NCI-H1930 (cell line): ENCODE measurements at places on chromosomes 5 and 9.
A peak's percentile ranks its signal among the peaks of the same experiment; 100 is the strongest.

DNA sequence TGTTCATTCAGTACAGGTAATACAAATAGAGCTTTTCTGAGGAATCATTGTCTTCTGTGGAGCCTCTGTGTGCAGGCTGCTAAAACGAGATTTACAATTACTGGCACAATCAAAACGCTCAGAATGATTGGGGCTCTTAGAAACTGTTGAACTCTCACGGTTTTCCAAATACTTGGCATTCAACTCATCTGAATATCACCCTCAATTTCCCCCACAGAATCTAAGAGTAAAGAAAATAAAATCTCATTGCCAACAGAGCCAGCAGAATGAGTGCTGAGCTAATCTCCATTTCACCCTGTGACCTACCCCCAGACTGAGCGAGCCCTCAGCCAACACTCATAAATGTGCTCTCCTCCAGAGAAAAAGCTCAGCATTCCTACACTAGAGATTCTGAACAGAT lies 35.3 kb upstream of the TMED7 start:
- no peak for DNase-seq

- no peak for DNase-seq
These were observed 231.6 kb downstream of the SLF1 start for GRCh38 chr5:94849821-94850736.

- DNase-seq: no peak
These were observed 8.3 kb downstream of the BTF3 start for GRCh38 chr5:73506459-73506955.

DNA sequence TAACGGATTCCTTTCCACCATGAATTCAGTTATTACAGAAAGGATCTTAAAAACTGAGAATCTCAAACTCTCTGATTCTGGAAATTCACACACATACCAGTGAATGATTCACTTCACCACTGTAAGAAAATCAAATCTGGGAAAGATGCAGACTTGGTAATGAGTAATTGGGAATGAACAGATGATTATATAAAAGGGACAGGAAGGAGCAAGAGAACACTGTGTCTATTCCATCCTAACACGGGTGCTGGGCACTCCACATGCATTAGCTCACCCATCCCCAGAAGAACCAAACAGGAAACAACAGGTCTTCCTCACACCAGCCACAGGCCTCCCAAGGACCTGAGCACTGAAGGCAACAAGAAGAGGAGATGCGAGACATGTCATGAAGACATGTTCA lies 74.8 kb upstream of the ZNF622 start:
- no peak for DNase-seq

DNA sequence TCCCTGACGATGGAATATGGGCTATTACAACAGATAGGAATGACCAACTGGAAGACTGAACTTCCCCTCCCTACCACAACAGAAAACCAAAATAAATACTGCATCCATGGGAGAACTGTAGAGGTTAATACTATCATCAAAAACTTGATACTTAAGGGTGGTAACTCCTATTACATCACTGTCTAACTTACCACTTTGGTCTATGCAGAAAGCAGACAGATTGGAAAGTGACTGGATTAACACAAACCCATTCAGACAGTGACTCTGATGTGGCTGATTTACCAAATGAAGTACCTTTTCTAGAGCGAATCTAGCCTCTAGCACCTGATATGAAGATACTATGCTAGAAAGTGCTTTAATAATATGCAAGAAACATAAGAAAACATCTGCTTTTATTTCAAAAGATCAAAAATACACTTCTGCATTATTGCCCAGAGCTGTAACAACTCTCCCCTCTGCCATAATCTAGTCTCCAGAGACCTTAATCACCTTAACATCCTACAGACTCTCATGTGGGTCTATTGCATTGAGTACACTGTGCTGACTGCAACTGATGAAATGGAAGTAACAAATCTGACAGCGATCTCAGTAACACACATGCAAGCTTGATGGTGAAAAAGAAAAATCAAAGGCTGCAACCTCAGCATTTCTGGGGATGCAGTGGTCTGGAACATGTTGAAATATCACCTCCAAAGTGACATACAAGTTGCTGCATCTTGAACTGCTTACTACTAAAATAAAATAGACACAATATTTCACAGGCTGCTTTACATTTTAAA lies 62.7 kb downstream of the EPB41L4A start:
- no peak for DNase-seq

GRCh38 chr9:134944351-134944802 lies 26.7 kb upstream of the FCN1 start:
- DNase-seq: no peak

DNA sequence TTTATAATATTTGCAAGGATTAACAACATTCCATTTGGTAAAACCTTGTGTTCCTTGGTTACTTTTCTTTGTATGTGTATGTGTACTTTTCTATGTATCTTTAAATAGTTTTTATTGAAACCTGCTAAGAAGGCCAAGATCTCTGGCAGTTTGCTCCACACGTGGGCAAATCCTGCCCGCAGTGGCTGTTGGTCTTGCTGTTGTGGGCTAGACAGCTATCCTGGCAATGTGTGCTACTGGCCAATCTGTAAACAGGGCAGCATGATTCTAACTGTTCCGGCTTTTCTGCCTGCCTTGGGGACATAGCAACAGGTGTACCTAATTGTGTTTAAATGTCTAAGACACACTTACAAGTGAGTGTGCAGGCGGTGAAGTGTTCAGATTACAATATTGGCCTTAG lies 286.6 kb downstream of the RFX3 start:
- DNase-seq: no peak

- DNase-seq: no peak
These were observed 16.2 kb downstream of the PRLR start for GRCh38 chr5:35214051-35214450.

GRCh38 chr9:127912296-127912695 lies 4.5 kb downstream of the ST6GALNAC4 start:
- DNase-seq: no peak

GRCh38 chr9:129143031-129143927 lies 32.1 kb downstream of the PTPA start:
- DNase-seq: no peak

DNA sequence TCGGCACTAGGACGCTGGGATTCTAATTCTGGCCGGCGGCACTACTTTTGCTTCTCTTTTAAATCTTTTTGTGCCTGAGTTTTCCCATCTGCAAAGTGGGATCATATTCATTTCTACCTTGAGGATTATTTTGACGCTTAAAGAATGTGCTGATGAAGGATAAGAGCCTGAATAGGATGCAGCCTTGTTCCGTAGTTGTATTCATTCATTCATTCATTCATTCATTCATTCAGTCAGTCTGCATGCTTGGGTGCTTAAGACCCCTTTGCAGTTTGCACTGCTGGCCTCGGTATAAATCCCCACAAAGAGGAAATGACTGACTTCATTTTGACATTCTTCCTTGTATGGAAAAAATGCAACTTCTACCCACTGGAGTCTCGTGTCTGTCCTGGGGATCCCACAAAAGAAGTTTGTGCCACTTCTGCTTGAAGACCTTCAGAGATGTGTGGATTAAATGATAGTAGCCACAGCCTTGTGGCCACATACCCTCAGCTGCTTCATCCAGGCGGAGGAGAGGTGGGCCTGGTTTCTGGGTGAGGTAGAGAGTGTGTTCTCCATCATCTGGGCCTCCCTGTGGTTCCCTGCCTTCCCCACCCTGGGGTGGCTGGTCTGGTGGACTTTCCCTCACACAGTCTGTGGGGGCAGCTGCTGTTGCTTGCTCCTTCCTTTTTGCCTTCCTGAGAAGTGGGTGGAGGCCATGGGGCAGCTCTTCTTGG lies 62.6 kb downstream of the PPARGC1B start:
- no peak for DNase-seq

DNA sequence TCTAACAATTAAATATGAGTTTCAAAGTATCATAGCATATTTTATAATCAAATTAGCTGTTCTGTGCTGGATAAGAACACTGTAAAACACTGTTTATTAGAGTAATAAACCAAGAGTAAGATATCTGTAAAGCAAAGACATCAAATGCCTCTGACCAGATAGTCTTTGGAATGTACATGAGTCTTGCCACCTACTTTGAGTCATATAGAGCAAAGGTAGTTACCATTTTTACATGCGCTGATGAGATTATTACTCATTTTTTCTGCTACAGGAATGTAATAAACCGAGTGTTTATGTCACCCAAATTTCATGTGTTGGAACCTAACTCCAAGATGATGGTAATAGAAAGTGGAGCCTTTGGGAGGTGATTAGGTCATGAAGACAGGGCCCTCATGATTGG lies 654.5 kb downstream of the CETN3 start:
- DNase-seq: no peak

DNA sequence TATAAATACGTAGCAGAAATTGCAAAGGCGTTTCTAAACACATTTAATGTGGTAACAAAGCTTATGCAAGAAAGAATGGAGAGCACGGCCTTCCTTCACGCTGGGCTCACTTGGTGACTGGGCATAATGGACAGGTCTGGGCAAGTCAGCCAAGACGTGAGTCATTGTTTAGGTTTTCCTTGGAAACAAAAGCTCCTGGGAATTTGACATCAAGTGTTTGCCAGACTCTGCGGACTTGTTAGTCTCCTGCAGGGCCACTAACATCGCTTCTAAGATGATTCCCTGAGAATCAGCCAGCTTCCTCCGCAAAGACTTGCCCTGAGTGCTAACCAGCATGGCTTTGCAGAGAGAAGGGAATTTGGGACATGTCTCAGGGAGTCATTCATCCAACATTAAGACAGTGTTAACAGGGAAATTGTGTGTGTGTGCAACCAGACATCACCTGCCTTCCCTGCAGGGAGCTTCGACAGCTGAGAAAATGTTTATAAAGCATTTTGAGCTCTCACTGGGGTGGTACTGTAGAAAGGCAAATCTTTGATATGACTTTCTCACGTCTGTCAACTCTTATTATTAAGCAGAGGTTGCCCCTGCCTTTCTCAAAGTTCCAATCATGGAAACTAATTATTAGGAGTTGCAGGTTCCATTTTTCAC lies 182.5 kb downstream of the NTRK2 start:
- peak; percentile 93 for DNase-seq

GRCh38 chr9:95336281-95336680 lies 18.8 kb upstream of the FANCC start:
- DNase-seq: no peak

- DNase-seq: no peak
These were observed 306.8 kb upstream of the NMUR2 start for GRCh38 chr5:152711801-152712388.

DNA sequence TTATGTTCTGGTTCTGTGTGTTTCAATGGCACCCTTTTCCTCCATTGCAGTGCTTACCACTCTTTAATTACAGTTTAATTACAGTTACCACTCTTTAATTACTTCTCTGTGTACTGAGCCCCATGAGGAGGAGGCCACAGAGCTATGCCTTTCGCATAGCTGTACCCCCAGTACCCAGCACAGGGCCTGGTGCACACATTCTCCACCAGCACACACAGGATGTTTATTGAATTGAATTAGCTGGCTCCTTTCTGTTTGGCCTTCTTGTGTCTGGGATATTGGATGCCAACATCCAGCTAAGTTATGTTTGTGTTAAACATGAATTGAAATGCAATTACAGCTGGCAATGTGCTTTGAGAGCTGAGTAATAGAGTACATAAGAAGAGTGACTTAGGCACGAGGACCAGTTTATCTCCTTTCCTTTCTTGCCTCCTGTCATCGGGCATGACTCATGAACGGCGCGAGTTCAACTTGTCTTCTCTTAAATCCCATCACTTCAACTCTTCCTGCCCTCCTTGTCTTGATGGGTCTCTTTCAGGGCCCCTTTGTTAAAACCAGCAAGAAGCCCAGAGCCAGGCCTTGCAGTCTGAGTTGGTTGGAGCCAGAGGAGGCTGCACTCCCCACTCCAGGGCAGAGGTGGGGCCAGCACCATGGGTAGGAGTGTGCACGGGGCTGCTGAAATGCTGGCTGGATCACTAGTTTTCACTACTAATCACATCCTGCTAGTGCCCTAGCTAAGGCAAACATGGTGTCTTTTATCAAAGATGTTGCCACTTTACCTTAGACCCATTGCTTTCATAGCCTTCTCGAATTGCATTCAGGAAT lies 37.4 kb downstream of the MVB12B start:
- DNase-seq: no peak

- no peak for DNase-seq
These were observed 42.0 kb upstream of the ADRA1B start for GRCh38 chr5:159874263-159874662.

DNA sequence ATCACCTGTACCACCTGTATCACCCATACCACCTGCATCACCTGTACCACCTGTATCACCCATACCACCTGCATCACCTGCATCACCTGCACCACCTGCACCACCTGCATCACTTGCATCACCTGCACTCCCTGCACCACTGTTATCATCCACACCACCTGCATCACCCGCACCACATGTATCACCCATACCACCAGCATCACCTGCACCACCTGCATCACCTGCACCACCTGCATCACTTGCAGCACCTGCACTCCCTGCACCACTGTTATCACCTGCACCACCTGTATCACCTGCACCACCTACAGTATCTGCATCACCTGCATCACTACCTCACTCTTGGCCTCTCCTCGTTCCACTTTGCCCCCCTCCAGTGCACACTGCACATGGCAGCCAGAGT lies 63.2 kb upstream of the CKMT2 start:
- DNase-seq: no peak

- no peak for DNase-seq
These were observed 20.9 kb upstream of the PRUNE2 start for GRCh38 chr9:76926846-76927245.

GRCh38 chr5:178808886-178809285 lies 50.9 kb upstream of the ZNF354B start:
- DNase-seq: no peak

GRCh38 chr9:108559432-108559831 lies 296.4 kb downstream of the ACTL7B start:
- no peak for DNase-seq

- DNase-seq: no peak
These were observed 44.8 kb downstream of the CTSL start for GRCh38 chr9:87770616-87771315.

DNA sequence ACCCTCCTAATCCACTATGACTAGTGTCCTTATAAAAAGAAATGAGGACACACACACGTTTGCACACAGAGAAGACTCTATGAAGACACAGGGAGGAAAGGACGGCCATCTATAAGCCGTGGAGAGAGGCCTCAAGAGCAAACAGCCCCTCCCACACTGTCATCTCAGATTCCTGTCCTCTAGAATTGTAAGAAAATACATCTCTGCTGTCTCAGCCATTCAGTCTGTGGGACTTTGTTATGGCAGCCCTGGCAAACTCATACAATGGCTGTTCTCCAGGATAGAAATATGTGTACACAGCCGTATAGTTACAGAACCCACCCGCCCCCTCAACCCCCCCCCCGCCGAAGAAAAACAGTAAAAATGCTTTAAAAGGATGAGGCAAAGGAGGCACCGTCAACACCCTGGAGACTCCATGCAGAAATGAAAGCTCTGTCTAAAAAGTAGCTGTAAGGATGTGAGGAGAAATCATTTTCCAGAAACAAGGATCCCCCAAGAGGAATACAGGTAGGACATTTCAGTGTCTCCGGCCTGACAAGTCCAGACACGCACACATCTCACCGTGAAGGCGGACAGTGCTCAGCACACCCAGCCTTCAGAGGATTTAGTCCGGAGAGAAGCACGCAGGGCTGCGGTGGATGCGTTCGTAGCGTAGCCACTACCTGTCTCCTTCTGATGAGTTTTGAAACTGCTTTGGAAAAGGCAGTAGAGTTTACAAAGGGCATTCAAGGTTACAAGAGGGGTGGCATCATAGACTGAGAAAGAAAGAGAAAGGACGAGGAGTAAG lies 110.8 kb upstream of the ERCC6L2 start:
- DNase-seq: no peak

- DNase-seq: no peak
These were observed 15.2 kb downstream of the TMEFF1 start for GRCh38 chr9:100488177-100488576.
